Dorsolateral prefrontal cortex (tissue), 122 donors: ENCODE measurements at places on chromosomes 3 and 15.

- no peak for DNase-seq
Measured at GRCh38 chr3:143924522-143925285, 46.9 kb upstream of the DIPK2A start.

DNA sequence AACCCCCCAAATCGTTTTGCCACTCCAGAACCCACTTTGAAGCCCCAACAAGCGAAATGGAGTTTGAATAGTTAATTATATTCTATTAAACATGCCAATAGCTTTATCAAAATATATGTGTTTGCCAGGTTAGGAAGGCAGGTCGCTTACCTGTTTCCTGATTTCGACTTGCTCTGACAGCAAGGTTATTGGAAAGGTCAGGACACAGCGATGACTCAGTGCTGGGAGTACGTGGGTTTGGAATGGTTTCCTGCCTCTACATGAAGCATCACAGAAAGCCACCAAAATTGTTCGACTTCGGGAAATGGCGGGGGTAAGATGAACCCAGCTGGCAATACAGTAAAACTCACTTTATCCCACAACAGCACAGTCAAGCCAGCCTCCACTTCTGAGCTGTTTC is 135.6 kb upstream of the ABI3BP start:
- DNase-seq, result no peak

DNA sequence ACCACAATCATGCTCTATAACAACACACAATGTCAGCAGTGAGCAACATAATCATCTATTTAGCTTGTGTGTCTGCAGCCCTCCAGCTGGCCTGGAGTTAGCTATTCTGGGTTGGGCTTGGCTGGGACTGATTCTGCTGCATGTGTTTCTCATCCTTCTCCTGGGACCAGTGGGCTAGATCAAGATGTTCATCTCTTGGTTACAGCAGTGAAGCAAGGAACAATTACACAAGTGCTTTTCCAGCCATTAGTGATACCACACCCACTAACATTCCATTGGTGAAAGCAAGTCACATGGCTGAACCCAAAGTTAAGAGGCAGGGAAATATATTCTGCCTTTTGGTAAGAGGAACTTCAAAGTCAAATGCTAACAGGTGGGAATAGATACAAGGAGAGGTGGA is 14.6 kb downstream of the NUDT16 start:
- DNase-seq, result no peak

- no peak for DNase-seq
Measured at GRCh38 chr3:177905173-177906125, 630.8 kb upstream of the KCNMB2 start.

DNA sequence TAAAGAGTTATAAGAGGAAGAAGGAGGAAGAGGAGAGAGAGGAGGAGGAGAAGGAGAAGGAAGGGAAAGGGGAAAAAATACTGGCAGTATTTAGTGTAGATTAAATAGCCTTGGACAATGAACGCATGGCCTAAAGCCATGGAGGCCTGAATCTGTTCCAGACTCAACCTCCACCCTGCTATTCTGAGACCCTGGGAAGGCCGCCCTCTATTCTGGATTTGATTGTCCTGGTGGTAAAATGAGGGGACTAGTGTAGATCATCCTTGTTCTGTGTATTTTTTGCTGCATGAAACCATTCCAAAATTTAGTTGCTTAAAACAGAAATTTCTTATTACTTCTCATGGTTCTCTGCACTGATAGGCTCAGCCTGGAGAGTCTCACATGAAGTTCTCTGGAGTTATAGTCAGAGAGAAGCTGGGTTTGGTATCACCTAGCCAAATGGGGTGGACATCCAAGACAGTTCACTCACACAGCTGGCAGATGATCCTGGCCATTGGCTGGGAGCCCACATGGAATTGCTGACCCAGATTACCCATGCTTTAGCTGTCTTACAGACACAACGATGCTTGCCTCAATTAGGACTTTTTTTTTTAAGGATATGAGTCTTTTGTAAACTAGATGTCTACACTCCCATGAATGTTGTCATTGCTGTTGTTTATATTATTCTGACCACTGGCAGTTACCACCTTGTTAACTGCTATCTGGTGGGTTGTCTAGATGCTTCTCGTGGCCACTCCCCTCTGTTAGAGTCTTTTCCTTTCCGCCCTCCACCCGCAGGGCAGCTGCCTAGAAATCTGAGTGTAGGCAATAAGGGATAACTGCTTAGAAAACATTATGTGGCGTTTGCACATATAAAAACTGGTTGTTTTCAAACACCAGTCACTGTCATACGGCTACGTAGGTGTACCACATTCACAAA is 149.9 kb downstream of the SST start:
- DNase-seq, result no peak

DNA sequence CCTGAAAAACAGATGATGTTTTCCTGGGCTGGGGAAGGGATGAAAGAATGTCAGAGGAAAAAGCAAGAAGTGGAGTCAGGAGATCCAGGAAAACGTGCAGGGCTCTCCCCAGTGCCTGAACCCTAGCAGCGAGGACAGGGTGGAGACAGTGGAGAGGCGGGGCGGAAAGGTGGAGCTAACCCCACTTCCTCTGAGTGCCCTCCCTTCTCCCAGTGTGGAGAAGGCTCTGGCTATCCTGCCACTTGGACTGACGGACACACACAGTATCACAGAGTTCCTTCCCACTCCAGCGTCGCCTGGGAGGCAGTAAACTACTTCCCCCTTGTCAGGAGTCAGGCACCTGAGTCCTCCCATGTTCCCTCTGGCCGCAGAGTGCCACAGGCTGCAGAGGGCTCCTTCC is 125.3 kb upstream of the CHRNA7 start:
- no peak for DNase-seq

DNA sequence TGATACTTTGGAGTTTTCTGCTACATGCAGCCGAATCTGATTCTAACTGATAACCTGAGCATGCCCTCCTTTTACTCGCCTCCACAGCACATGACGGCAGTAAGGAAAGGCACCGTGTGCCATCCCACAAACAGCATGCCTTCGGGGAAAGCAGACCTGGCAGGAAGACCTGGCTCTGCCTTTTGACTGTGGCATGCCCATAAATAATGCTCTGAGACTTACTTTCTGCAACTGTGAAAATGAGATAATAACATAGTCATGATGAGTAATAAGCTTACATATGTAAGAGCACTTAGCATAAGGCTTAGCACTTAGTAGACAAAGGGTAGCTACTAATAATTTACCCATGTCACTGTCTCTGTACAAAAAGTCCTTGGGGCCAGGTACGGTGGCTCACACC is 32.9 kb downstream of the MTHFS start:
- DNase-seq, result no peak

GRCh38 chr15:99014803-99015697 is 7.5 kb upstream of the PGPEP1L start:
- no peak for DNase-seq

DNA sequence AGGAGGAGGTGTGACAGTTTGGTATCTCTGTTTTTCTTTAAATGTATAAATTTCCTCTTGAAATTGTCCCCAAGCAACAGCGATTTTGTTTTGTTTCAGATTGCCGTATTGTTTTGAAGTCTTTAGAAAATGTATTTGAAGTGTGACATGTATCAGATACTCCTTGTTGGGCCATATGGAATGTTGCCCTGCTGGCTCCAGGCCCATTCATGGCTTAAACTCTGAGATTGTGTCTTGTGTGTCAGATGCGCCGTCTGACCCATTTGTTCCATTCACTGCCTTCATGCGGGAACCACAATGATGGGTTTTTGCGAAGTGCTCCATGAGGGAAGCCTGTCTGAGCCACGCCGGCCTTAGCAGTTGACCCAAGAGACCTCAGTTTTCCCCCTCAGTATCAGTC is 75.2 kb upstream of the ADAMTSL3 start:
- no peak for DNase-seq

DNA sequence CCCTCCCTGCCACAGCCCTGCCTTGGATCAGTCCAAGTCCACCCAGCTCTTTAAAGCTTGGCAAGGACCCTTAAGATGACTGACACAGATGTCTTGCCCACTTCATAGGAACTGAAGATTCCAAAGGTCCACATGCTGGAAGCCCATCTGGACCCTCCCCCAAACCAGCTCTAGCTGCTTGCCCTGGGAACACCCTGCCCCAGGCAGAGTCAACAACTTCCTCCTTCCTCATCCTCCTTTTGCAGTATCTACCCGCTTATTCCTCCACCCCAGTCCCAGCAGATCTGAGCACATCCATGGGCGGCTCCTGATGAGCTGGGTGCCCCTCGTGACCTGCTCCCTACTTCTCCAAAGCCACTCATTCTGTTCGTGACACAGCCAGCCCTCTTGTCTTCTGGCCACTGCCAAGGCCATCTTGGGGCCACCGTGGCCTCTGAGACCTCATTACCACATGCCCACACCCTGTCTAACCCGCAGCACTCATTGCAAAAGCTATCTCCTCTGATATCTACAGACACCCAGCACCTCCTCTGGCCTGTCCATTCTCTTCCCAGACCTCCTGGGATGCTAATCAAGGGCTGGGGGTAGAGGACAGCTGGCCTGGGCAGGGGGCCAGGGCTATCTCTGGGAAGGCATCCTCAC is 2.0 kb upstream of the PFKFB4 start:
- no peak for DNase-seq

- peak; percentile 55 for DNase-seq
Measured at GRCh38 chr3:65439641-65440284, 599.0 kb downstream of the MAGI1 start.

DNA sequence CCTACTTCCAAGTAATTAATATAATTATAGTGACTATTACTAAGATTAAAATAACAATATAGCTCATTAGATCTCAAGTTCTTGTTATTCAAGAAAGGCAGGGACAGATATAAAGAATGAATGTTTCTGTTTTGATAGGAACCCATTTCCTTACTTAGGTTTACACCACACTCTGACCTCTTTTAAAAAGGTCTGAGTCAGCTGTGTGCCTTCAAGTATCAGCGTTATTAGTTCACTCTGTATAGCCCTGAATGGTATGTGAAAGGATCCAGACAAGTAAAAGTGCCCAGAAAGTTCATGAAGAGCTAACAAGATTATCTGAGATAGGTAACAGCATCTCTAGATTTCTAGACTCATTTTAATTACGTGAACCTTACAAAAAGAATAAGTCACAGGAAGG is 28.9 kb downstream of the PDCD10 start:
- DNase-seq, result no peak

GRCh38 chr3:104742044-104742443 is 624.7 kb upstream of the ALCAM start:
- no peak for DNase-seq

DNA sequence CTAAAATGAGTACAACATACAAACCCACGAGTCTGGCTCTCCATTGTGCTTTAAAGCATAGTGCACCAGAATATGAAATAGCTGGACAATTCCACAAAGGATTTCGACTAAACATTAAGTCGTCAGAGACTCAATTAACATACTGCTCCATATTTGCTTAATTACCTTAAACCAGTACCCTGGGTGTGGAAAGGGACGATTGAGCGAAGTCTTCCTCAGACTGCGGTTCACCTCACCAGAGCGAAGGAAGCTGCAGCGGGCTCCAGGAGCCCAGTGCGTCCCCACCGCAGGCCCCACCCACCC is 218 bp upstream of the TRPC1 start:
- no peak for DNase-seq

GRCh38 chr15:29429584-29429983 is 160.0 kb upstream of the NSMCE3 start:
- no peak for DNase-seq

GRCh38 chr3:42701371-42702065 is 1.1 kb downstream of the HHATL start:
- peak; percentile 52 for DNase-seq

DNA sequence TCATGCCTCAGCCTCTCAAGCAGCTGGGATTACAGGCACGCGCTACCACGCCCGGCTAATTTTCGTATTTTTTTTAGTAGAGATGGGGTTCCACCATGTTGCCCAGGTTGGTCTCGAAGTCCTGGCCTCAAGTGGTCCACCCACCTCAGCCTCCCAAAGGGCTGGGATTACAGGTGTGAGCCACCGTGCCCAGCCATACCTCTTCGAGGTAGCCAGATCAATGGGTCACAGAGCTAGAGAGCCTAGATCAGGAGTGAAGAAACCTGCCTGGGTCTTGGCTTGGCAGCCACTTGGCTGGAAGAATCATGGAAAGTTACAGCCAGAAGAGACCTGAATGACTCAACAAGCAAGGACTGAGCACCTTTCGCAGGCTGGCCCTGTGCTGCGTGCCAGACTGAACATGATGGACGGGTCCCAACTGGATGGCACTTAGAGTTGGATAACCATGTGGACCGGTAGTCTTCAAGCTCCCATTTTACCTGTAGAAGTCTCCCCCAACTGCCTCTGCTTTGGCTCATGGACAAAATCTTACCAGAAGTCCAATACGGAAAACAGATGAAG is 29.7 kb downstream of the GNB5 start:
- DNase-seq, result no peak

DNA sequence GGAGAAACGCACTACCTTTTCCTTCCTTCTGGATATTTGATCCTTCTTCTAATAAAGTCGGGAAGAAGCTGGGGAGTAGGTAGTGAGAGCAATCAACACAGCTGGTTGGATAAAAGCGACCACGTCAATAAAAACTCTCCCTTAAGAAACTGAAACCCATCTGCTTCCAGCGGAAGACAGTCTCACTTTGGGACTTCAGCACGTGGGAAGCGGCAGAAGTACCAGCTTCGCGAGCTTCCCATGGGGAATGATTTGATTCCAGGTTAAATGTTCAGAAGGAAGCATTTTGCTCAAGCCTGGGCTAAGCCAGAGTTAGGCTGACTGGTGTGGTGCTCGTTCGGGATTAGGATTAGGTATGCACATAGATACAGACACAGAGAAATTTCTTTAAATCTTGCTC is 262.3 kb upstream of the LYSMD4 start:
- peak; percentile 10 for DNase-seq

- DNase-seq, result no peak
Measured at GRCh38 chr3:116339441-116340028, 105.8 kb downstream of the LSAMP start.

GRCh38 chr3:142861926-142862325 is 27.0 kb downstream of the PCOLCE2 start:
- DNase-seq, result no peak

DNA sequence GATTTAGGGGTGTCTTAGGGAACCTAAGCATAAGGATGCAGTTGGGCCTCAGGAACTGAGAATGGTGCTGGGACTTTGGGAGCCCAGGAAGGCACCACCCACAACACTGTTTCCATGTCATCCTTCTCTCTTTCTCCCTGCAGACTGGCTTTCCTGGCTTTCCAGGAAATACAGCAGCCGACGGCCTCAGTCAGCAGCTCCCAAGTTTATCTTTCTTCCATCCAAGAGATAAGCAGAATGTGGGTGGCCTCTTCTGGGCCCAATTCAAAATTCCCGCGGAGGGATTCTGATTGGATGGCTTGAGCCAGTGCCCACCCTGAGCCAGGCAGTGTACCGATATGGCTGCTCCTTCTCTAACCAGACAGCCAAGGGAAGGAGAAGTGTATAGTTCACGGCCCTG is 4.5 kb upstream of the CLN6 start:
- no peak for DNase-seq
